Urothelium cell line (cell line): ENCODE measurements at places on chromosomes 2 and 18.

- no peak for DNase-seq
Measured at GRCh38 chr2:152647552-152647951, 69.7 kb downstream of the PRPF40A start.

DNA sequence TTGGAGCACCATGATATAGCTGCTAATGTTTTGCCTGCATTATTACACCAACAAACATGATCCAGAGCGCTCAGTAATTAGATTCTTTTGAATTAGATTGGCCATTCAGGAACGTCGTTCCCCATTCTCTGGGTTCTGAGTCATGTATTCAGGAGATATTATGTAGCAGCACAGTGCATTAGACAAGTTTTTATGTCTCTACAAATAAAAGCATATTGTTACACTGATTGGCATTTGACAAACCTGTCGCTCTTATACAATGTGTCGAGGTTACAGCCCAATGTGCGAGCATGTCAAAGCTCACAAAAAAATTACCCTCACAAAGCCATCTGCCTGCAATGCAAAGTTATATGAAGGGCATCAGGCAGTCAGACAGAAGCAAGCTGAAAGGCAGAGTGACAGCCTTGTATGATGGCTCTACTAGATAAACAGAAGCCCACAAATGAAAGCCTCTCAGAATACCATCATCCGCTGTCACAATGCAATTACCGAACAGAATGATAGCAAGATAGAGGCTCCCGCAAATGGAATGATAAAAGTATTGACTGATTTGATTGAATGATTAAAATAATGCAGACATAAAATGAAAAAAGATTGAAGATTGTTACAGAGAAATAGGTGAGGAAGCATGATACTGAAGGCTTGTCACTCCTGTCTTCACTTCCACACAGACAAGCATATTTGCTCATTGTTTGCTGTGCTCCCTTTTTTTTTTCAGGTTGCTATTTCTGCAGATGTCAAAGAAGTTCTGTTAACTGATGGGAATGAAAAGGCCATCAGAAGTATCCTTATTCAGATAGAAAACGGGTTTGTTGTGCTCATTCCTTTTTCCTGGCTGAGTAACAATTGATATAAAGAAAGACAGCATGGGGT, 234.6 kb upstream of the SIX3 start:
- DNase-seq, result no peak

GRCh38 chr2:133811409-133812125, 243.3 kb upstream of the NCKAP5 start:
- no peak for DNase-seq

GRCh38 chr2:240346015-240346752, 89.3 kb upstream of the GPC1 start:
- no peak for DNase-seq

GRCh38 chr18:57175532-57175931, 28.6 kb downstream of the BOD1L2 start:
- no peak for DNase-seq
